ENCODE measurements at places on chromosomes 11 and 22.

- DNase-seq = no peak
Observed at GRCh38 chr11:45961751-45962240, 39.3 kb downstream of the LARGE2 start.

GRCh38 chr22:46815896-46816731 lies 53.7 kb downstream of the TBC1D22A start:
- no peak for DNase-seq

DNA sequence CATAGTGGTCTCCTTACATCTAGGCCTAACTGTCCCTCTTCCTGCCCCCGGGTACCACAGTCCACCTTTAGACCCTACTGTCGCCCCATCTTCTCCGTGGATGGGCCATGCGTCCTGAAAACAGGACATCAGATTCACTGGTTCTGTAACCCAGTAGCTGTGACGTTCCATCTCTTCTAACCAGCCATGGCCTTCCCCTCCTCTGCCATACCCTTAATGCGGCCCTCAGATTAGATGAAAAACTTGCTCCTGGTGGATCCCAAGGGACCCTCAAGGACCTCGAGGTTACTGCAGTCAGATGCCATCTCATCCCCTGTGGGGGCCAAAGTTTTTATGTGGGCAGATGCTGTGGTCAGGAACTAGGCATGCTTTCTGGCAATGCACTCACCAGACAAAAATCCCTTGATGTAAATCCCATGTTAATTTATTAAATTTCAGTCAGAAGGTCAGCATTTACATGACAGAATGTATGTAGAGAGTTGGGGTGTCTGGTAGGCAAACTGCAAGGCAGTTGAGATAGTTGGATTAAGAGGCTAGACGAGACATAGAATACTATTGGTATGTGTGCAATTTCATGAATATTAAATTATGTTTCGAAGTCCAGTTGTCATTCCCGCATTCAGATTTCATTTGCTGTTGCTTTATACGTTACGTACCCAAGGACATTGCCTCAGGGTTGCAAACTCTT lies 64.3 kb downstream of the WNT11 start:
- no peak for DNase-seq

GRCh38 chr11:129209891-129210830 lies 18.0 kb upstream of the ARHGAP32 start:
- no peak for DNase-seq

DNA sequence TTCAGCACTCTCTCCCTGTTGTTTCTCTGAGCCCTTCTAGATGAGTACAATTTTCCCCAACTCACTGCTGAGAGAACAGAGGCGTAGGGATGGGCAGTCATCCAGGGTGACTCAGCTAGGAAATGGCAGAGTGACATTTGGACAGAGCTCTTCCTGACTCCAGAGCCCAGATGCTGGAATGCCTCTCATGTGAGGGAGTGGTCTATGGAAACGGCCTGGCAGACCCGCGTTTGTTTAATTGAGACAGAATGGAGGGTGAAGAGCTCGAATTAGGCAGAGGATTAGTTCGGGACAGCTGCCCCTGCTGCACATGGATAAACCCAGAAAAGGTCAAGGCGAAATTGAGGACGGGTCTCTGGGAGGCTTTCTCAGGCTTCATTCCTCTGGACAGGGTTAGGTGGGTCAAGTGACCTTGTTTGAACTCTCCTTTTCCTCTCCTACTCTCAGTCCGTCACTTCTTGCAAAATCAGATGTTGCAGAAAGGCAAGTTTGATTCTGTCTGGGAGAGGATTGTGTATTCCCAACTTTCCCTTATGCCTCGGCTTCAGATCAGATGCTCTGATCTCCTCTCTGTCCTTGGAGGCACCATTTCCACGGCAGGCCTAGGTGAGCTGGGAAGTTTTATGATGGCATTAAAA lies 7.6 kb upstream of the LMO2 start:
- DNase-seq = peak; percentile 91

GRCh38 chr11:76760236-76760635 lies 22.9 kb upstream of the TSKU start:
- no peak for DNase-seq

DNA sequence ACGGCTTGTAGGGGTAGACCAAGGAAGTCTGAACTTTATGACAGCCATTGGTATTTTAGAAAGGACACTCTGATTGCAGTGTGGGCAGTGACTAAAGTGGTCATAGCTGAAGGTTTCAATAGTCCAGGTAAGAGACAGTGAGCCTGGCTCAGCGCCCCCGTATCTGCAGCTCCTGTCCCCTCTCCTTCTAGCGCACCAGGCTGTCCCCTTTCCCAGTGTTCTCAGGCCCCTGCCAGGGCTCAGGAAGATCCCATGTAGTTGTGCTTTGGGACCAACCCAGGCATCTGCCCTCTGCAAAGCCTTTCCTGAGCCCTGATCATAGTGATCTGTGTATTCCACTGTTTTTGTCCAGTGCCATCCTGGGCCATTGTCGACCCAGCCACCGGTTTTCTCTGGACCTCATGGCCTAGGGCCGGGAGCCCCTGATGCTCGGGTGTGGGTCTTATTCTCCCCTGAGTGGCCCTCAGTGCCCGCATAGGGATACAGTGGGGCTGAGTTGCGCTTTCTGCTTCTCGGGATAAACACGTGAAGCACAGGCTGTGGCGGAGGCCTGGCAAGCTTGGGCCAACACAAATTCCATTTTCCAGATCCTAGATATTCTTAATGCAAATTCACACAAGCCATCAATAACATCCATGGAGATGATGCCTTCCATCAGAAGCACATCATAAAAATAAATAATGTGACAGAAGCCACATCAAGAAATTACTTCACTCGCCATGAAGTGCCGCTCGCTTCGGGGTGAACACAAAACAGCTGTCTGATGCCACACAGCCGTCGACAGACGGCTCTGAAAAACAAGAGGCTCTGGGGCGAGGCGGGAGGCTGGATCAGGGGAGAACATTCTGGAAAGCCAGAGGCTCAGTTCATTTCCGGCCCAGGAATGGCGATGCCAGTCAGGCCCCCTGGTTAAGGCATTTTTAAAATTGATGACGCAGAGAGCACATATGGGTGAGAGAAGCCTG lies 805.0 kb downstream of the TBC1D22A start:
- DNase-seq = no peak

DNA sequence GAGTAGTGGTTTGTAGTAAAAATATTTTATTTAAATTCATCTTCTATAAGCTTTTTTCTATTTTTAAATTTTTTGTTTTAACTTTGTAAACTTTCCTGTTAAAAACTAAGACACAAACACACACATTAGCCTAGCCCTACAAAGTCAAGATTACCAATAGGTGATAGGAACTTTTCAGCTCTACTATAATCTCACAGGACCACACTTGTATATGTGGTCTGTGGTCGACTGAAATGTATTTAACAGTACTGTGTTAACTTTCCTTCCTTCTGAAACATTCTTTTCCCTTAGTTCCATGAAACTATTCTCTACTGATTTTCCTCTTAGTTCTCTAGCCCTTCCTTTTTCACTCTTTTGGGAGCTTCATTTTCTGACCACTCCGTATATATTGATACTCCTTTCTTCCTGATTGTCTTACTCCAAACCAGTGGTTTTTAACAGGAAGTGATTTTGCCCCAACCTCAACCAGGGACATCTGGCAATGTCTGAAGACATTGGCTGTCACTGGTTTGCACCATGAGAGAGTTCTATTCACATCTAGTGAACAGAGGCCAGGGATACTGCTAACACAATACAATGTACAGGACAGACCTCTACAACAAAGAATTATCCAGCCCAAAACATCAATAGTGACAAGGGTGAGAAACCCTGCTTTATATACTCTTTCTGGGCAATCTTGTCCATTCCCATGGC lies 8.8 kb downstream of the ZW10 start:
- DNase-seq = no peak

DNA sequence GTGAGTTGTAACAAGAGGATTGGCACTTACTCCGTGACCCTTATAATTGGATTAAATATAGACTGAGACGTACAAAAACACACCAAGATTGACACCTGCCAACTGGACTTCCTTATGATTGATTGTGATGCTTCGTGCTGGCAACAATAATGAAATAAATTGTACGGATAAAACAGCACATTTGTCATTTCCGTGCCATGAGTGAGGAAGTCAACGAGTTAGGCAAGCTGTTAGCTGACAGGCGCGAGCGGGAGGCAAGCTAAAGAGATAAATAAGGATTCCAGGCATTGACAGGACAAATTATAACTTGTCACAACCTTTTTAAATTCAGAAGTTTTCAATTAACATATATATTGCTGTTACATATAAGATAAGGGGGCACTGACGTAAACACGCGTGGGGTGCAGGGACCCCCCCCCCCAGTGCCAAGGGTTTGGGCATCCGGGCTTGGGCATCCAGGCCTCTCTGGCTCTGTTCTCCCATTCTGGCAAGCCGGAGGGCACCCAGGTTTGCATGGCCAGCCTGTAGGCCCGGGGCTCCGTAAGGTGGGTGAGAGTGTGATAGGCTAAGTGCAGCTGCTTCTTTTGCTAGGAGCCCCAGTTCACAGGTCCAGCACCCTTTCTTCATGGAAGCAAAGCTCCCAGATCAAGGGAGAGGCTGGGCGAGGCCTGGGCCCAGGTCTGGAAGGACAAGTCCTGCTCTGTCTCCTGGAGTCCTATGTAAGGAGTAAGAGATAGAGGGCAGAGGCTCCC lies 11.2 kb upstream of the PAX6 start:
- no peak for DNase-seq

DNA sequence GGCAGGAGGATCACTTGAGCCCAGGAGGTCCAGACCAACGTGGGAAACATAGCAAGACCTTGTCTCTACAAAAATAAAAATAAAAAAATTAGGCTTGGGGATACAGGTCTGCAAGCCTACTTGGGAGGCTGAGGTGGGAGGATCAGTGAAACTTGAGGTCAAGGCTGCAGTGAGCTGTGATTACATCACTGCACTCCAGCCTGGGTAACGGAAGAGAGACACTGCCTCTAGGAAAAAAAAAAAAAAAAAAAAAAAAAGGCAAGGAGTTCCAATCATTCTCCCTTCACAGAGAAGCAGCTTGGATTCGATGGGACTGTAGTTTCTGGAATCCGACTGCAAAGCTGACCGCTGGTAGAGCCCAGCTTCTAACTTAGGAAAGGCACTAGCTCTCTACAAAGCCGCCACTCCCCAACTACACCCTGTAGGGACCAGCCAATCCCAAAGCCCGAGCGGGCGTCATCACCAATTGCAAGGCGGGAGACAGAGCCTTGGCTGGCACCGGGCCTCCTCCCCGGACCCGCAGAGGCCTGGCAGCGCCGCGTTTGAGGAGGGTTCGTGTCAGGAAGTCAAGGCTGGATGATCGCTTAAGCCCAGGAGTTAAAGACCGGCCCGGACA lies 716 bp upstream of the DDB2 start:
- peak; percentile 76 for DNase-seq

DNA sequence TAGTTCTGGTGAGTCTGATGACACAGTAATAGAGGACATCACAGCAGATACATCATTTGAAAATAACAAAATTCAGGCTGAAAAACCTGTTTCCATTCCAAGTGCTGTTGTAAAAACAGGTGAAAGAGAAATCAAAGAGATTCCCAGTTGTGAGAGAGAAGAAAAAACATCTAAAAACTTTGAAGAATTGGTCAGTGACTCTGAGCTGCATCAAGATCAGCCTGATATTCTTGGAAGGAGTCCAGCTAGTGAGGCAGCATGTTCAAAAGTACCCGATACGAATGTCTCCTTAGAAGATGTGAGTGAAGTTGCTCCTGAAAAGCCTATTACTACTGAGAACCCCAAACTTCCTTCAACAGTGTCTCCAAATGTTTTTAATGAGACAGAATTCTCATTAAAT lies 38.7 kb downstream of the RTN3 start:
- DNase-seq = no peak

GRCh38 chr22:29628996-29629902 lies 25.8 kb downstream of the NF2 start:
- DNase-seq = no peak

DNA sequence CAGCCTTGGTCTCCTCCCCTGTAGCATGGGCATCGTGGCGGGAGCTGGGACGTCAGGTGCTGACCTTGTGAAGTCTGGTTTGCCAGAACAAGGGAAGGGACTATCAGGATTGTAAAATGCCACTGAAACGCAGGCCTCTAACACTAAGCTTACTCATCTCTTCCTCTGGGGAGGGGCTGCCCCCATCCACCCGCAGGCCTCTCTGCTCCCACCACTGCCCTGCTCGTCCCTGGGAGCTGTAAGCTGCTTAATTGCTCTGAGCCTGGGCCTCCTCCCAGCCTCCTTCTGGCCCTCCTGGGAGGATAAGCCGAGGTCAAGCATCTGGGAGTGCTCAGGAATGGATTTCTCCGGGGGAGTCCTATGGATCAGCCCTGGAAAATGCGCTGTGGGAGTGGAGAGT lies 8.4 kb downstream of the SHISAL1 start:
- no peak for DNase-seq

DNA sequence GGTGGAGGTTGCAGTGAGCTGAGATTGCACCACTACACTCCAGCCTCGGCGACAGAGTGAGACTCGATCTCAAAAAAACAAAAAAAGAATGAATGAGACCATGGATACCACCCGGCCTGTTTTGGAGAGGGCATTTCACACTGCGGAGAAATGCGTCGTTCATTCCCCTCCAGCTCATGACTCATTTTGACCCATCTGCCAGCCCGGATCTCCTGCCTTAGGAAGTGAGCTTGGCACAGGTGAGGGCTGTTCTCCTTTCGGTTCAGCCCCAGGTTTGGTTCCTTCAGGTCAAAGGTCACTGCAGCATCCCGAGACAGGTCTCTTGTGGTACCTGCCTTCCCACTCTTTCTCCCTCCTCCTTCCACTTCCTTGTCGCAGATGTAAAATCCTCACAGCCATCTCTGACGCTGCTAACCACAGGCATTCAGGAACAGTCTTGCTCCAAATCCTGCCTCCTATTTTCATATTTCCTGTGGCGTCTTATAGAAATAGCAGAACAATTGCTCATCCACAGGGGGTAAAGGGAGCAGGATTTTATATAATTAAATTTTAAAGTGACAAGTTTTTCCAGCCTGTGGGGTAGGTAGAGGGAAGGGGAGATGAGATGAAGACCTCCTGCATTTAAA lies 517.9 kb downstream of the NTM start:
- DNase-seq = no peak

- DNase-seq = peak; percentile 66
Observed at GRCh38 chr11:64566042-64566914, 24.7 kb upstream of the SLC22A12 start.

- DNase-seq = no peak
Observed at GRCh38 chr22:37669586-37669985, 5.8 kb upstream of the LGALS1 start.

DNA sequence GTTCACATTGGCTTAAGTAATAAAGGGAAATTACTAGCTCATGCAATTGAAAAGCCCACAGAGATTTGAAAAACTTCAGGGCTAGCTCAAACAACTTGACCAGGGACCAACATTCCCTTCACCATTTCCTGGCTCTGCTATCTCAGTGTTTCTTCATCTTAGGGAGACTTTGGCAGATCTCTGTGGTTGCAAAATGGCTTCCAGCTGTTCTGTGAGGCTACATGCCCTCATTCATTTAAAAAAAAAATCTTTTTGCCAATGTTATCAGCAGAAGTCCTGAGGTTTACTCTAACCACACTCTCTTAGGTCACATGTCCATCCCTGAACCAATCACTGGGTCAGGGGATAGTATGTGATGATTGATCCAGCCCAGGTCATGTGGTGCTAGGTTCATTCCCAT lies 13.9 kb upstream of the RASSF10 start:
- peak; percentile 11 for DNase-seq

Data from muscle of arm (tissue), 14 donors.